DMS53 (cell line): ENCODE measurements at places on chromosomes 1 and 21.

DNA sequence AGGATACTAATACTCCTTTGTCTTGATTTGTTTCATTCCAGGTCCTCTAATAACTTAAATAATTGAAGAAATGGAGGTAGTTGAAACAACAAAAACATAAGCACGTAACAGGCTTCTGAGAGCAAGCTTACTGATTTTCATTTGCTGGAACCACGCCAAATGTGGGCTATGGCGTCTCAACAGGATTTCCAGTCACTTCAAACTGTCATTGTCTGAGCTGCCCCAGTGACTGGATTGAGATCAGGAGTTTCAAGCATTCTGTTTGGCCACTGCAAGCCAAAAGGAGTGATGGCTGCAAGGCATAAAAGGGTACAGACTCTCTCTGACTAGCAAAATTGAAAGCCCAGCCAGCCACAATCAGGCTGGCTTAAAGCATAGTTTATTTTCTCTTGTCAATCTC lies 289.9 kb downstream of the DPYD start:
- DNase-seq, result peak; percentile 18

GRCh38 chr1:150976879-150977694 lies 2.5 kb upstream of the CERS2 start:
- peak; percentile 95 for DNase-seq

DNA sequence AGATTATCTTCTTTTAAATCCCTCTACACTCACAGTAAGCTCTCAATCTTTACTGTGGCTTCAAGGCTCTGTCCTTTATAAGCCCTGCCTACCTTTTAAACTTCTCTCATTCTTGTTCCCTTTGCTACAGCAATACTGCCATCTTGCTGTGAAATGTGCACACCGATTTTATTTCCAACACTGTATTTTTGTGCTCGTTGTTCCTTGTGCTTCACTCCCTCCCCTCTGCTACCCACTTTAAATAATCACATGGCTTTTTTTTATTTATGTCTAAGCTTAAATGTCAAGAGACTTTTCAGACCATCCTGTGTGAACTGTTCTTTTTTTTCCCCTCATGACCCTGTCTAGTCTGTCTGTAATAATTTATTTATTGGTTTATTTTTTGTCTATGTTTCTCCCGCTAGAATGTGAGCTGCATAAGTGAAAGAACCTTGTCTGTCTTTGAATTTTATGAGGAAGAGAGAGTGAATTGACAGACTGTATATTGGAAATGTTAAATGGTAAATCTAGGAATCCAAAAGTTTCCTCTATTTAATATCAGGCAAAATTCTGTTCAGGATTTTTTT lies 45.7 kb downstream of the ABCD3 start:
- DNase-seq, result peak; percentile 88

- DNase-seq, result peak; percentile 38
These were observed 4.5 kb downstream of the LDLRAD1 start for GRCh38 chr1:54013393-54014008.

GRCh38 chr1:205365945-205366463 lies 9.3 kb upstream of the KLHDC8A start:
- DNase-seq, result peak; percentile 67

GRCh38 chr1:40820911-40821693 lies 37.5 kb downstream of the KCNQ4 start:
- no peak for DNase-seq

DNA sequence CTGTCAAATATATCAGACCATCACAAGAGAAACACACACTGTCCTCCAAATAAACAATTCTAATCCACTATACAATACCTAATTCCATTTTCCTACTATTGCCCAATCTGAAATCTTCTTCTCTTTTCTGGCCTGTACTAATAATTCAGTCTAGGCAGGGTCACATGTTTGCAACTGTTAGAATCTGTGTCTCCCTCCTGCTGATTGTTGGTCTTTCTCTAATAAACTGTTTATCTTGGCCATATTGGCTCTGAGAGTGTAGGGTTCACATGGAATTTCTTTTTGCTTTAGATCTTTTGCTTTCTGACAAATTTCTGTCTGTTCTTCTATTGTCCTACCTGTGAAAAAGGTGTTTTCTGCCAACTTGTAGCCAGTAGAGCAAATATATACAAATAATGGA lies 319.9 kb upstream of the ADAMTS5 start:
- no peak for DNase-seq

GRCh38 chr1:172135978-172136610 lies 284.4 kb upstream of the C1orf105 start:
- no peak for DNase-seq

- DNase-seq, result no peak
These were observed 35.4 kb upstream of the CD1D start for GRCh38 chr1:158145173-158145719.

GRCh38 chr1:11299225-11299574 lies 26.2 kb downstream of the UBIAD1 start:
- DNase-seq, result no peak

DNA sequence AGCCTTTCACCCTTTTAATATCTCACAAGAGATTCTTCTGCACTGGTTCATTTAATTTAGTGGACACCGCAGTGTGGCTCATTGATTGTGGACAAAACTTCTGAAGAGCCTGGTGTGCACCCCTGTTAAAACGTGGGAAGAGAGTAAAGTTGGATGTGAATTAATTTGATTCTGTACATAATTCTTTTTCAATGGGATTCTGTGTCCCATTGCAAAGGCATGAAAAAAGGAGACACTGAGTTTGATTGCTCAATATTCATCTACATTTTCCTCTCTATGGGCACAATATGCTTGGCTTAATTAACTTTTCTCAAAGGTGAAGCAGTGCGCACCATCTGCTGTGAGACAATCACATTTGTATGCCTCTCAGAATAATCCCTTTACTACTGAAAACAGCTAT lies 95.1 kb downstream of the BARHL2 start:
- no peak for DNase-seq

DNA sequence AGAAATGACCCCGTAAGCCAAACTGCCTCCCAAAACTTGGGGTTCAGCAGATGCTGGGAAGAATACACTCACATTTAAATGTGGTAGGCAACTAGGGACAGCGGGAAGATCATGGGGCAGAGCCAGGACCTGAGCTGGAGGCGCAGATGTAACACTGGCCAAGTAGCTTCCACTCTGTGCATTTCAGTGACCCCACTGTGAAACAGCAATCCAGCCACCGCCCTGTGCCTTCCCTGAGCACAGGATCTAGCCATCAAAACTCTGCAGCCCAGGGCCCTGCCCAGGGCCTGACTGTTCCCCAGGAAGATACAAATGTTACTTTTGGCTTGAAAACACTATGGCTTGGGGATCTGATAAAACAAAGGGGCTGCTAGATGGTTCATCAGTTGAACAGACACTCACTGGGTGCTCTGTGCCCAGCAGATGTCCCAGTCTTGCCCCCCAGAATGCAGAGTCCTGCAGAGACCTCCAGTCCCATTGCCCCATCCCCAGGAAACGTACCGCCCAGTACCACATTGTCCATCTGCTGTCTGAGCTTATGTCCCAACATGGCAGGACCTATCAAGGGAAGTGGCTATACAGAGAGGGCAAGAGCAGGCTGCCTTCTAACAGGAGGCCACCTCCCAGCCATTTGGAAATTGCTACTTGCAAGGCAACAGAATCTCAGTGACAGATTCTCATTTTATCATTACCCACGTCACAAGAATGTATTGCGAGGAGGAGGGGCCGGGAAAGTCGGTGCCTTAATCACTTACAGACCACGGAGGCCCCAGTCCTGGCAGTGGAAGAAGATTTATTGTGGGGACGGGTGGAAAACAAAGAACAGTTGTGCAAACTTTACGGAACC lies 124.0 kb downstream of the DMRTB1 start:
- DNase-seq, result no peak

DNA sequence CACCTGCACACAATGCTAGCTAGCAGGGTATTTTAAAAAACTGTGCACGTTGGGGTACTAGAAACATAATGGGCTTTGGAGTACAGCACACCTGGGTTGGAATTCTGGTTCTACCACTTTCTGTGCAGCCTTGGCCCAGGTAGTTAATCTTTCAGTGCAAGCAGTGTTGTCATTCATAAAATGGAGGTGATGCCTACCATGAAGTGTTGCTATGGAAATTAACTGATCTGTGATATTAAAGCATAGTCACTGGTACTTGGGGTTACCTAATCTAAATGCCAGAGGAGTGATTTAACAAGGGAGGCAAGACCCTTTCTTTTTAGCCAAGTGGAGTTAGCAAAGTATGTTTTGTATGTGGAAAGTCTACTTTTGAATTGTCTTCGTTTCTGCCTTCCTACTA lies 18.0 kb downstream of the ATP1B1 start:
- peak; percentile 47 for DNase-seq

DNA sequence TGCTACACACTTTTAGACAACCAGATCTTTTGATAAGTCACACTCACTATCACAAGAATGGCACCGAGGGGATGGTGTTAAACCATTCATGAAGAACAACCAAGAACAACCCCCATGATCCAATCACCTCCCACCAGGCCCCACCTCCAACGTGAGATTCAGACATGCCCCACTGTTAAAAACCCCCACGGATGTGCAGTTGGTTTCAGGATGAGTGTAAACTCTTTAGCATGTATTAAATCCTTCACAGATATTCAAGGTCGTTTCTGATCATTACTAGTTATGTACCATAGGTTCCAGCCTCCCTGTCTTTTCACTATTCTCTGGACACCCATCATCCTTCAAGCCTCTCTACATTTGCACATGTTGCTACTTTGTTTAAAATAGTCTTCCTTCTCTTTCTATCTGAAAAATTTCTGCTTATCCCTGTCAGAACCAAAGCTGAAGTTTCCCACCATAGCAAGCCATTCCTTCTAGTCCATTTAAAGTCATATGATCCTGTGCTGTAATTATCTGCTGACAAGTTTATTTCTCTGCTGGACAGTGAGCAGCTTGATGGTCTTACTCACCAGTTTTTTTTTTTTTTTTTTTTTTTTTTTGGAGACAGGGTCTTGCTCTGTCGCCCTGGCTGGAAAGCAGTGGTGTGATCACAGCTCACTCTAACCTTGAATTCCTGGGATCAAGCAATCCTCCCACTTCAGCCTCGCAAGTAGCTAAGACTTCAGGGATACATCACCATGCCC lies 36.8 kb downstream of the MAP10 start:
- no peak for DNase-seq

DNA sequence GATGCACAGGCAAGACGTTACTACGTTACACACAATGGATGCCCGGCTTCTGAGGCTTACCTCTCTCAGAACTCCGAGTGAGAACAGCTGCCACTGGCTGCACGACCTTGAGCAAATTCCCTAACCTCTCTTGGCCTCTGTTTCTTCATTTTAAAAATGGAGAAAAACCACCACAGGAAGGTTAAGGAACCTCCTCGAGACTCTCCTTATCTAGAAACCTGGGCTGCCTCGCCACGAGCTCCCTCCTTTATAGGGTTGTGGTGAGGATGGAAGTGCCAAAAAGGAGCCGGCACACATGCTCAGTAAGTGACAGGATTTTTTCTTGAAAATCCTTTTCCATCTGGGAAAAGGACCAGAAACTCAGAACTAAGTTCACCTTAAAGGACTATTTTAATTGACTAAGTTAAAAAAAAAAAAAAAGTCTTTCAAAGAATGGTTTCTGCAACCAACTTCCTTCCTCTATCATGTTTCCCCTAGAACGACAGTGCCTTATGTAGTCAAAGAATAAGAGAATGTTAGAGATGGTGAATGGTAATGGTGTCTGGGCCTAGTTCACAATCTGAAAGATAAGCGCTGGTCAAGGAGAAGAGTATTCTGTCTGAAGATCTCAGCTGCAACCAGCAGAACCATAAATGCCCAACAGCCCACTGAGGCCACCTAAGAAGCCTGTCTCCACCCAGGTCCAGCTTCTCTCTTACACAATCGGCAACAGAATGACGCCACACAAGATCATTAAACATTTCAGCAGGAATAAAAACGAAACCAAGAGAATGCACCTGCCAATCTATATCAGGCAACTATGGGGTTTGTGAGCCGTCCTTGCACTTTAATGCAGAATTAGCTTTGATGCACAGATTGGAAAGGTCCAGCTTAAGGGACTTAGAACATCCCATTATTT lies 64.9 kb downstream of the SLC45A1 start:
- no peak for DNase-seq

DNA sequence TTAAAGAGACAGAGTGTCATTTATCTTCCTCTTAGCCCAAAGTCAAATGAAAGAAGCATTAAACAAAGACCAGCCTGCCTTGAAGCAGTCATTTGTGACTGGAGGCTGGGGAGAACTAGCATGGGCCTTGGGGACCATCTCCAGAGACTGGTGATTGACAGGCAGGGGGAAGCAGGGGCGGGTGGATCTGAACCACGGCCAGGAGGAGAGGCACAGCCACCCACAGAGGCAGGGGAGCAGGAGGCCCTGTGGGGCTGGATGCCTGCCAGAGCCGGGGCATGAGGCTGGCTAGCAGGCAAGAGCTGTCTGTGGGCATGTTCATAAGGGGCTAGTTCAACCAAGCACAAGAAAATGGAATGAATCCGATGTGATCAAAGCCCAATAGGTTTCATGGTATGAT lies 73.9 kb downstream of the PLXNA2 start:
- no peak for DNase-seq

DNA sequence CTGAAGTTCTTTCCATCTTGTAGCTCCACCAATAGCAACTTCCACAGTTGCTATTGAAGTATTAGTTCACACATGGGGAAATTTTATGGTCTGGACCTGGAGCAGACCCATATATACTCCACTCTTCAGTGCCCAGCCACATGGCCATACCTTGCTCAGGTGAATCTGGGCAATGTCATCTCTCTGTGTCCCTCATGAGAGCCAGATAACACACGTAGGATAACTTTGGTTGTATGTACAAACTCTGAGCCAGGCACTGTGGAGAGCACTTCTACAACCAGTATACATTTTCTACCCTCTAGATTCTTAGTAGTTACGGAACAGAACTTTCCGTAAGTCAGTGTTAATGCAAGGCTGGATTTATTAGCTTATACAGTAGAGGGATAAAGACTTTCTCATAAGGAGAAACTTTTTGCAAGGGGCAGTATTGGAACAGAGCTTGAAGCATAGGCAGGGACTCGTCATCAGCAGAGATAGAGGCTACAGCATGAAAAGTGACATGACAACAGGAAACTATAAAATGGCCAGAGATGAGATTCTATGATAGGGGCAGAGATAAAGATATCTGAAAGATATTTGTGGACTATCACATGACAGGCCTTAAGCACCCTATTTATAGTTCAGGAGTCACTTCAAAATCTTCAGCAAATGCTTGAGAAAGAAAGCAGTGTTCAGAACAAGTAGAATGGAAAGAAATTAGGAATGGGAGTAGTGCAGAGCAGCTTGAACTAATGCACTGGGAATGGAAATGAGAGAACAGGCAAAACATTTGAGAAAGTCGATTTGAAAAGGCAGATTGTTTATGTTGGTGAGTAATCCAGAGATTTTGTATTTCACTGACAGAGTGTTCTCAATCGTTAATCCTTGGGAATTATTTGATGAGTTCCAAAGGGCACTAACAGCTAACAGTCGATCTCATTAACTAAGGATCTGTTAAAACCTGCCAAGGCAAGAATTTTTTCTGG lies 481.8 kb downstream of the USP25 start:
- DNase-seq, result no peak

DNA sequence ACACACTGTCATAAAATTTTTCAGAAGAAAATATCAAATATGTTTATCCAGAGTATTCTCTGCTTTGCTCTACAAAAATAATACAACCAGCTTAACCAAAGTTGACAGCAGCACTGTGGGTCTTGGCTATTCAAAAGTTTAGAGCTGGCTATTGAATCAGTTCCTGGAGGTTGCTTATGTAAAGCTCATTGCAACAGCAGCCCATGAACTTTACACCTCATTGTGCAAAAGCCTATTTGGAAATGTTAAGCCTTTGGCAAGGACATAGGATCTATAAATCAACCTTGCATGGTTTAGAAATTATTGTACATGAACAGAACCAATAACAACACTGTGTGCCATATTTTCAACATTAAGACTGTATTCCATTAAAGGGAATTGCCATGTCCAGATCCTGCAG lies 714.9 kb downstream of the ADGRL2 start:
- DNase-seq, result no peak
